ENCODE measurements at places on chromosomes 2 and 18.

GRCh38 chr18:77086034-77086433 lies 46.5 kb downstream of the MBP start:
- DNase-seq, result no peak

- no peak for DNase-seq
These were observed 37.3 kb downstream of the ADD2 start for GRCh38 chr2:70730730-70731129.

GRCh38 chr2:205734436-205735037 lies 52.2 kb downstream of the NRP2 start:
- no peak for DNase-seq

DNA sequence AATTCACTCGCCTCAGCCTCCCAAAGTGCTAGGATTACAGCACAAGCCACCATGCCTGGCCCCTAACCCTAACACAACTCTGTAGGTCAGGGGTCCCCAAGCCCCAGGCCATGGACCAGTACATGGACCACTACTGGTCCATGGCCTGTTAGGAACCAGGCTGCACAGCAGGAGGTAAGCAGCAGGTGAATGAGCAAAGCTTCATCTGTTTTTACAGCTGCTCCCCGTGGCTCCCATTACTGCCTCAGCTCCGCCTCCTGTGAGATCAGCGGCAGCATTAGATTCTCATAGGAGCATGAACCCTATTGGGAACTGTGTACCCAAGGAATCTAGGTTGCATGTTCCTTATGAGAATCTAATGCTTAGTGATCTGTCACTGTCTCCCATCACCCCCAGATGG lies 201.7 kb downstream of the NRP2 start:
- no peak for DNase-seq

- no peak for DNase-seq
These were observed 206.6 kb upstream of the LRATD1 start for GRCh38 chr2:14425869-14426268.

- no peak for DNase-seq
These were observed 726.7 kb upstream of the POU3F3 start for GRCh38 chr2:104127049-104127770.

DNA sequence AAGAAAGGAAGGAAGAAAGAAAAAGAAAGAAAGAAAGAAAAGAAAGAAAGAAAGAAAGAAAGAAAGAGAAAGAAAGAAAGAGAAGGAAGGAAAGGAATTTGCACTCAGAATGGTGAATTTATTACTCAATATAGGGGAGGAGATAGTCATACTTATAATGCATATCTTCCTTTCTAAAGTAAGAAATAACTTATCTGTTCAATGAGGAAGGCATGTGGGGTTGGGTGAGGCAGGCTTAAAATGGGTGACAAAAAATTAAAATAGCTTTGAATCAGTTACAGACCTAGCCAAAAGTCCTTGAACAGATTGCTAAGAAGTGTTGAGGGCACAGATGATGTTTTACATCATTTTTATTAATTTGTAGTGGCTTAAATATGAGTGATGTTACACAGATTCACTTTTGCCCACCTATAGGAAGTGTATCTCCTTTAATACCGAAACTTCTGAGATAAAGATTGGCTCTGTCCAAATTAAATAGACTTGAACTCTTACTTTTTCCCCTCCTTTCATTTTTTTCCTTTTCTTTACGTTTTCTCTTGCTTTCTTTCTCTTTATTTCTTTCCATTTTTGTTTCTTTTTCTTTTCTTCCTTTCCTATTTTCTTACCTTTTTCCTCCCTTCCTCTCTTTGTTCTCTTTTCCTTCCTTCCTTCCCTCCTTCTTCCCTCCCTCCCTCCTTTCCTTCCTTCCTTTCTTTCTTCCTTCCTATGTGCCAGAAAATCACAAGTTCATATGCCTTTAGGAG lies 14.8 kb upstream of the DSC2 start:
- DNase-seq, result no peak
